ENCODE measurements at places on chromosomes 12 and 14. TPM values are rescaled to one million over a fixed set of nuclear protein-coding genes. Genes with fewer than 3 reads are reported as not detected.

Gene CCDC184
- 0.11 TPM for total RNA-seq

Gene KRT79
- total RNA-seq = not detected

Gene ANG
- 6.2 TPM for total RNA-seq

Gene CLEC9A
- not detected for total RNA-seq

Gene CLEC1B
- total RNA-seq = not detected

Gene NINJ2
- total RNA-seq = 2.8 TPM

Gene CCDC175
- total RNA-seq = not detected

Gene APOF
- not detected for total RNA-seq

Gene HEBP1
- 29.0 TPM for total RNA-seq

Gene PAX9
- under 0.01 TPM for total RNA-seq

Gene GAPDH
- 3,384 TPM for total RNA-seq

Gene NTS
- 0.34 TPM for total RNA-seq

Gene ACOT4
- total RNA-seq = 0.33 TPM

Gene LRP6
- total RNA-seq = 55.8 TPM

Gene FSCB
- total RNA-seq = not detected

Gene SYT10
- total RNA-seq = not detected

Gene EML5
- 0.09 TPM for total RNA-seq

Gene PWP1
- total RNA-seq = 57.0 TPM

Gene IFI27
- 2.2 TPM for total RNA-seq

Gene ZFHX2
- total RNA-seq = 0.11 TPM

Gene INHBE
- total RNA-seq = not detected

Gene NPAS3
- total RNA-seq = 0.43 TPM

Gene SNRPF
- 18.6 TPM for total RNA-seq

Gene ABCD2
- total RNA-seq = not detected

Gene TAS2R50
- total RNA-seq = 2.4 TPM

Gene ARL1
- total RNA-seq = 51.2 TPM

Gene CISTR
- not detected for total RNA-seq

Gene PROX2
- not detected for total RNA-seq

Gene PAH
- total RNA-seq = not detected

Gene AGAP2
- 0.22 TPM for total RNA-seq

Gene PIANP
- total RNA-seq = not detected

Gene PZP
- total RNA-seq = 0.11 TPM

Gene STYK1
- total RNA-seq = 2.7 TPM

Gene IFNG
- not detected for total RNA-seq

Gene CAND1
- total RNA-seq = 72.8 TPM

Gene OTX2
- total RNA-seq = not detected

Gene CLEC6A
- not detected for total RNA-seq

Gene GNS
- 306 TPM for total RNA-seq

Gene LDHB
- 166 TPM for total RNA-seq

Gene LGMN
- total RNA-seq = 215 TPM

Gene KRT6C
- total RNA-seq = not detected

Gene SOAT2
- total RNA-seq = not detected
